ENCODE measurements at places on chromosomes 12 and 14.

- DNase-seq: no peak
Observed at GRCh38 chr12:29337325-29337724, 43.6 kb downstream of the ERGIC2 start.

- DNase-seq: no peak
Observed at GRCh38 chr14:101727611-101728366, 33.7 kb upstream of the PPP2R5C start.

GRCh38 chr12:116421785-116422538, 137.2 kb upstream of the MAP1LC3B2 start:
- no peak for DNase-seq

DNA sequence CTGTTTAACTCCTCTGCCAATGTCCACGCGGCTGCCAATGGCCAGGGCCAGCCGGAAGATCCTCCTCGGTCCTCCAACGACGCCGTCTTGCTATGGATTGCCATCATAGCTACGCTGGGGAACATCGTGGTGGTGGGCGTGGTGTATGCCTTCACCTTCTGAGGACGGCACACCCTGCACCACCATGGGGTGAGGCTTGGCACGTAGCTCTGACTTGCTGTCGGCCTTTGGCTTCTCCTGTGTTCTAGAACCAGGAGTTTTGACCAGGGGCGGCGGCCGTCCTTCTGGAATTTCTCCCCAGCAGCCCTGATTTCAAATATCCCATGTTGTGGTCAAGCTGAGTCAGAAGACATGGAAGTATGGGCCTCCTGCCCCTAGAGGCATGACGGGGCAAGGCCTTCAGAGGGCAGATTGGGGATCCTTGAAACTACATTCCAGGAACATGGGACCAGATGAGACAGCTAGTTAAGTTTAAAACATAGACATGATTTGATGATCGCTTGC, 47.5 kb downstream of the C14orf132 start:
- DNase-seq: peak; percentile 61

- no peak for DNase-seq
Observed at GRCh38 chr12:123083661-123084571, 67.0 kb downstream of the PITPNM2 start.

DNA sequence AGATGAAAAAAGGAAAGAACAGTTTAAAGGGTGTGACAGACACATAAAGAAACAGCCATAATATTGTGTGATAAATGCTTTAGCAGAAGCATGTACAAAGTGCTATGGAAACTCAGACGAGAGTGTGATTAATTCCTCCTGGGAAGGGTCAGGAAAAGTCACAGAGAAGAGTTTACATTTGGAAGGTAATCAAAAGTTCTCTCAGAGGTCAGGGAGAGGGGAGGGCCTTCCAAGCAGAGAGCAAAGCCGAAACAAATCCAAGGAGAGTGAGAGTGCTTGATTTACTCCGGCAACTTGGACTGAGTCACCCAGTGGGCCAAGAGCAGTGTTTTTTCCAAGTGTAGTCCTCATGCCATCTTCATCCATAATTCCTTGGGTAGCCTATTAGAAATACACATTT, 108.3 kb downstream of the IGF1 start:
- no peak for DNase-seq

GRCh38 chr12:52313461-52313860, 7.7 kb downstream of the KRT83 start:
- DNase-seq: no peak

- DNase-seq: peak; percentile 60
Observed at GRCh38 chr12:118979763-118980406, 1.5 kb upstream of the SRRM4 start.

DNA sequence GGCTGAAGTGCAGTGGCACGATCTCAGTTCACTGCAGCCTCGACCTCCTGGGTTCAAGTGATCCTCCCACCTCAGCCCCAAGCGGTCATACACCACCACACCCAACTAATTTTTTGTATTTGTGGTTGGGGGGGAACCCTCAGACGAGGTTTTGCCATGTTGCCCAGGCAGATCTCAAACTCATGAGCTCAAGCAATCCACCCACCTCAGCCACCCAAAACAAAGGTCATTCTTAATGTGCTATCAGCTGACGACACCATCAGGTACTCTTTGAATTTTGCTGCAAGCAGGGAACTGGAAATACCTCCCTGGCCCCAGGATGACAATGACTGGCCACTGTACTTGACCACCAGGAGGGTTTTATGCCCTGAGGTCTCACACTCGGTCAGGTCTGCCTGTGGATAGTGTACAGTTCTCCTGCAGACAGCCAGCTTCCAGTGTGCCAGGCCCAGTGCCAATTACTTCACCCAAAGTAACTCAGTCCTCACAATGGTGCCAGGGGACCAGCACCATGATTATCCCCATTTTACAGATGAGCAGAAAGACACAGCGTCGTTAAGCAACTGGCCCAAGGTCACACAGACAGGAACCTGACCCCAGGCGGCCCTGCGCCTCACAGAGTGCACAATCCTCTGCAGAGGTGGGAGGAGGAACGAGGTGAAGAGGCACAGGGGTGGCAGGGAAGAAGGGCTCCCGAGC, 42.9 kb downstream of the ITPK1 start:
- no peak for DNase-seq

DNA sequence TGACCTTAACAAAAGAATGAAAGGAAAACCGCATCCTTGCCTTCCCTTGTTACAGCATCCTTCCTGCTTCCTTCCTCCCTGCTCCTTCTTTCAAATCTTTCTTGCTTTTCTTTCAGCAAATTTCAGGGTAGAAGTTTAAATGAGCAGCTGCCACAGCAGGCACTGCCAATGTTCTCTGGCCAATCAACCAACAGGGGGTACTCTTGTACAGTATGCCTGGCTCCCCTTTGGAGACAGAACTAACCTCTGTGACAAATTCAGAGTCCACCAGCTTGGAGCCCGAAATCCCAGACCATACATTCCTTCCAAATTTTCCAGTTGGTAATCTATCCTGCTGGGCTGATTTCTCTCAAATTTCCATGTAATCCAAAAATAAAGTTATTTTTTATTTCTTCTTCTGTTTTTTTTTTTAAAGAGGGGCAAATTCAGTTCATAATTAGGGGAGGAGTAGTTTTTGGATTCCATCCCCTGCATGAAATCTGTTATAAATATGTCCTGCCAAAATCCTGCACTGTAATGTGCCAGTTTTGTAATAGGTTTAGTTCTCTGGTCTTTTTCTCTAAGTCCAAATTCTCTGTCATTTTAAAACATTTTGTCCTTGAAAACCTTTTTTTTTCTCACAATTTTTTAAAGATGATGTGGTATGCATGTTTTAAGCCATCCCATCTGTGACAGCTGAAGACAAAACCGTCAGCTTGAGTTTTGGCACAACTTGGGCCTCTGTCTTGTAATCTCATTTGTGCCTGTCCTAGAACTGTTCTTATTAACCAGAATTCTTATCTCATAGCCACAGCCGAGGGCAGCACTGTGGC, 610.0 kb upstream of the LMO3 start:
- no peak for DNase-seq

DNA sequence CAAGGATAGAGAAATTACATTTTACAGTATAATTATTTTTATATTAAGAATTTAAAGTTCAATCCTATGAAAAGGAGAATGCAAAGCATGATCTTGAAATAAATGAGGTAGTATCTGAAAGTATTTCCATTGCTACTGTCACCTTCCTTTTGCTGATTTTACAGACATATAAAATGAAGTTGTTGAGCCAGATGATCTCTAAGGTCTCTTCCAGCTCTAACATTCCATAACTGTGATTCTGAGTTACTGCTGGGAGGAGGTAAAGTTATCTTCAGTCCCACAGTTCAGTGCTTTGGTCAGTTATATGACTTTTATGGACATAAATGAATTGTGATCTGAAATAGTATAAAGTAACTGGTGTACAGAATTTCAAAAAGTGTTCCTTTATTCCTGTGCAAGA, 52.8 kb downstream of the SLC38A6 start:
- DNase-seq: no peak

DNA sequence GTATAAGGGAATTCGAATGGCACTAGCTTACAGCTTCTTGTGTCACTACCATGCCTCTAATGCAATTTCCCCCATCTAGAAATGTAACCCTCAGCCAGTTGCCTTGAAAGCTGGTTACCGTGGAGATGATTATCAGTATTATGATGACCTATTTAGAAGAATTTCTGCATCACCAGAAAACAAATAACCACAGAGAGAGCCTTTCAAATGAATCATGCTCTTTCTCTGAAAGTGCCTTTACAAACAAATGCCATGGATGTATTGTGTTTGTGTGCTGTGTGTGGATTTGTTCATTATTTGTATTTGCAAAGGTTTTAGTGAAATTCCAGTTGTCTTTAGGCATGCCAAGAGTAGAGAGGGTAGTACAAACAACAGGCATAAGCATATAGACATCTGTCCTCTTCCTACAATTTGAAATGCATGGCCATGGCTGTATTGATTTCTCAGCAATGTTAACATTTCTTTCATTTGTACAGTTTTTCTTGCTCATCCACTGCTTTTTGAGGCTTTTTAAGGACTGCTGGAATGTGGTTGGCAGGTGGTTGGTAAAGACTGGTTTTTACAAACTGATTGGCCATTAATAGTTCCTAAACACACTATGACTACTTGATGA, 266.5 kb downstream of the PAWR start:
- peak; percentile 97 for DNase-seq

- no peak for DNase-seq
Observed at GRCh38 chr12:104022786-104023185, 27.2 kb downstream of the GLT8D2 start.

- peak; percentile 37 for DNase-seq
Observed at GRCh38 chr14:20712904-20713303, 24.3 kb downstream of the ANG start.

- DNase-seq: no peak
Observed at GRCh38 chr12:52458861-52459260, 6.9 kb upstream of the KRT6B start.

GRCh38 chr12:132310181-132311040, 19.0 kb downstream of the GALNT9 start:
- peak; percentile 89 for DNase-seq

DNA sequence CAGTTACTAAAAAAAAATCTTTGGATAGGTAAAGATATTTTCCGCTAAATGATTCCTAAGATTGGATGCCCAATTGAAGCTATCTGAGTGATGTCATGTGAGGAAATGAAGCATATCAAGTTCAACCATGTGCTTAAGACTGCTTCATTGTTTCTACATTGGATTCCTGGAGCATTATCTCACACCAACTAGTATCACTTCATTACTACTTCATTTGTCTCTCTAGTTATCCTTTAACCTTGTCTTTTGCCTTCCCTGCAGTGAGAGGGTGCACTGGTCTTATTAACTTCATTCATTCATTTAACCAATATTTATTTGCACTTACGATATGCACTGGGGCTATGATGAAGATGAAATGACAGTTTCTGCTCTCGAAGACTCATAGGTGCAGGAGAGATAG, 198.1 kb downstream of the SLC38A4 start:
- DNase-seq: peak; percentile 97

DNA sequence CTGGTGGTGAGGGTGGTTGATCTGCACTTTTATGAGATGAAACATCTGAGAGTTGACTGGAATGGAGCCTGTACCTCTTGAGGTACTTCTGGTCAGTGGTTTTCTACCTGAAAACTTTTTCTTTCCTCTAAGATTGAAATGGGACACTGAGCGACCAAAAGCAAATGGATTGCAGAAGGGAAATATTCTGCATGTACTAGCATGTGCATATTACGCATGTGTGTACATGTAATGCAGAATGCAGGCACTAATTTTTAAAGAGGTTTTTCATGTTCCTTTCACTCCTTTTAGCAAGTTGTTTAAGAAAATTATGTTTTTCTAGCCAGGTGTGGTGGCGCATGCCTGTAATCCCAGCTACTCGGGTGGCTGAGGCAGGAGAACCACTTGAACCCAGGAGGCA, 28.7 kb upstream of the EID3 start:
- DNase-seq: no peak

DNA sequence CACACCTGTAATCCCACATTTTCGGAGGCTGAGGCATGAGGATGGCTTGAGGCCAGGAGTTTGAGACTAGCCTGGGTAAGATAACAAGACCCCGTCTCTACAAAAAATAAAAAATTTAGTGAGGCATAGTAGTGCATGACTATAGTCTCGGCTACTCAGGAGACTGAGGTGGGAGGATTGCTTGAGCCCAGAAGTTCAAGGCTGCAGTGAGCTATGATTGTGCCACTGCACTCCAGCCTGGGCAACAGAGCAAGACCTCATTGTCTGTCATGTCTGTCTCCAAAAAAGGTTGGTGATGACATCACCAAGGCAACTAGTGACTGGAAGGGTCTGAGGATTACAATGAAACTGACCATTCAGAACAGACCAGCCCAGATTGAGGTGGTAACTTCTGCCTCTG, 83.5 kb upstream of the COCH start:
- no peak for DNase-seq

DNA sequence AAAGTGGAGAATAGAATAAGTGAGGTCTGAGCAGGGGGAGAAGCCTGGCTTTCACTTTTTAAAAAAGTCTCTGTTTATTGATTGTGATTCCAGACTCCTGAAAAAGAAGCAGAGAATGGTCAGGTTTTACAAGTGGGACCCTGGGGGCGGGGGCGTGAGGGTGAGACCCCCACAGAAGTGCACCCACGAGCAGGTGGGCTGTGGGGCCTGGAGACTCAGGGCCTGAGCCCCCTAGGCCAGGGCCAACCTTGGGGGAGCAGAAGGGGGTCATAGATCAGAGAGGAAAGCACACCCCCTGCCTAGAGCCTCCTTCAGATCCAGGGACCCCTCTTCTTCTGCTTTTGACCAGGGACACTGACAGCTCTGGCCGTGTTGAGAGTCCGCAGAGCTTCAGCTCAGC, 180.3 kb downstream of the ADGRD1 start:
- no peak for DNase-seq

DNA sequence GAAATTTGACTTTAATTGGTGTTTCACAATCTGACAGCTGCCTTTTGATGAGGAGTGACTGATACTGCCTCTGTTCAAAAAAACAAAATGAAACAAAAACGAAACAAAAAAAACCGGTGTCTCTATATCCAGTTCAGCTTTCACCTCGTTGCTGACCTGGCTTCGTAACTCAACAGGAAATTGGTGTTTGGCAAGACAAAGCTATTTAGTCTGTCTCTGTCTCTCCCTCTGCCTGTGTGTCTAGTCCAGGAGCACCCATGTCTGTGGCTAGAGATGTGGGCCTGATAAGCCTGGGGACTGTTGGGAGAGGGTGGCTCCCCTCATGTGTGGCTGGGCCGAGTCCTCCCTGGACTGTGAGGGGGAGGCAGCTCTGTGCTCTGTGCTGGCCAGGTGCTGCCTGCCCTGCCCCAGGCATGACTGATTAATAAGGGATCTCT, 11.3 kb downstream of the CACNA1C start:
- DNase-seq: no peak

GRCh38 chr12:104571328-104571727, 114.6 kb downstream of the CHST11 start:
- DNase-seq: peak; percentile 72

Measured in kidney tubule cell (primary cell).